ENCODE measurements at places on chromosomes 12 and 14.

GRCh38 chr12:94768398-94769046 lies 118.2 kb upstream of the TMCC3 start:
- no peak for DNase-seq

- DNase-seq = no peak
These were observed 48.1 kb downstream of the KCNK13 start for GRCh38 chr14:90109858-90110257.

DNA sequence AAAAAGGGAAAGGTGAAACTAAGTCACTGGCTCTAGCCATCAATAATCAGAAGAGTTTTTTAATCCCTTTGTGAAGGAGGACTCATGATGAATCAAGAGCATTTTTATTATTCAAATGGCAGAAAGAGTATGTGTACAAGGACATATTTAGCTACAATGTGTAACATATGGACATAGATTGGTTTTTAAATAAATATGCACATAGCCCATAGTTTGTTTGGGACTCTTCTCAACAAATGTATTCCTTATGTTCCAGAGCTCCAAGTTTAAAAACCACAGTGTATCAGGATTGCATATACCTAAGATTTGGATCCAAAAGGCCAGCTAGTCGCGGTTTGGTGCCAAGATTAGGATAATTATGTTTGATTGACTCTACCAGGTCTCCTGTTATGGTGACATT lies 104.2 kb downstream of the C12orf50 start:
- DNase-seq = no peak

DNA sequence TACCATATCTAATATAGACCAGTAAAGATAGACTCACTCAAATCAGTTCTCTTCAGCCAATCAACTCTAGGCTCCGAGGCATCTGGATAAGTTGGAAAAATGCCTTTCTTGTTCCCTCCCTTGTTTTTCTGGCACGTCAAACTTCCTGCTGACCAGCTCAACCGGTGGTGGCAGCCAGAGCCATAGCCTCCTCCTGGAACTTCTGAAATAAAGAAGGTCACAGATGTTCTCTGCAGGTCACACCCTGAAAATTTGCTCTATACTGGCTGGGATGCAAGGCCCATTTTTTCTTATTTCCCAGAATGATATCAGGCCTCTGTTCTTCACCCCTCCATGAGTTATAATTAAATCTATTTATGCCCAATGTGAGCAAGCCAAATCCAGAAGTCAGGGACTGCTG lies 81.9 kb downstream of the BMP4 start:
- DNase-seq = no peak

- DNase-seq = no peak
These were observed 8.5 kb upstream of the SYNJ2BP start for GRCh38 chr14:70425354-70425753.

DNA sequence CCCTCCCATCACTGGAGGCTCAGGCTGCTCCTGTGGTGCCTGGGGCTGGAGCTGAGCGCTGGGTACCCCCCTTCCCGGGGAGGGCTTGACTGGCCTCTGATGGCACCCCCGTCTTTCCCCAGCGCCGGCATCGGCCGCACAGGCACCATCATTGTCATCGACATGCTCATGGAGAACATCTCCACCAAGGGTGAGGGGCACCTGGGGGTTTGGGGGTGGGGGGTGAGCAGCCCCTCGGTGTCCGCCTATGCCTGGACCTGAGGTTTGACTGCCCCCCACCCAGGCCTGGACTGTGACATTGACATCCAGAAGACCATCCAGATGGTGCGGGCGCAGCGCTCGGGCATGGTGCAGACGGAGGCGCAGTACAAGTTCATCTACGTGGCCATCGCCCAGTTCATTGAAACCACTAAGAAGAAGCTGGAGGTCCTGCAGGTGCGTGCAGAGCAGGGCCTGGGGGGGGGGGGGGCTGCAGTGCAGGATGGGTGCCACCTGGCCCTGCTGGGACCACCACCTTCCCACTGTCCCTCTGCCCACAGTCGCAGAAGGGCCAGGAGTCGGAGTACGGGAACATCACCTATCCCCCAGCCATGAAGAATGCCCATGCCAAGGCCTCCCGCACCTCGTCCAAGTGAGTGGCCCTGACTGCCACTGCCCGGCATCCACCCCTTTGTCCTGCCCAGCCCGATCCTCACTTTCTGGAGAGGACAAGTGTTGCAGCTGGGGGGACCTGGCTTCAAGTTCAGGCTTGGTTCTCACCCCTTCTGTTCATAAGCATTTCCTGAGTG lies 8.8 kb downstream of the PTPN6 start:
- DNase-seq = no peak

- DNase-seq = no peak
These were observed 199.9 kb downstream of the KSR2 start for GRCh38 chr12:117768860-117769259.

DNA sequence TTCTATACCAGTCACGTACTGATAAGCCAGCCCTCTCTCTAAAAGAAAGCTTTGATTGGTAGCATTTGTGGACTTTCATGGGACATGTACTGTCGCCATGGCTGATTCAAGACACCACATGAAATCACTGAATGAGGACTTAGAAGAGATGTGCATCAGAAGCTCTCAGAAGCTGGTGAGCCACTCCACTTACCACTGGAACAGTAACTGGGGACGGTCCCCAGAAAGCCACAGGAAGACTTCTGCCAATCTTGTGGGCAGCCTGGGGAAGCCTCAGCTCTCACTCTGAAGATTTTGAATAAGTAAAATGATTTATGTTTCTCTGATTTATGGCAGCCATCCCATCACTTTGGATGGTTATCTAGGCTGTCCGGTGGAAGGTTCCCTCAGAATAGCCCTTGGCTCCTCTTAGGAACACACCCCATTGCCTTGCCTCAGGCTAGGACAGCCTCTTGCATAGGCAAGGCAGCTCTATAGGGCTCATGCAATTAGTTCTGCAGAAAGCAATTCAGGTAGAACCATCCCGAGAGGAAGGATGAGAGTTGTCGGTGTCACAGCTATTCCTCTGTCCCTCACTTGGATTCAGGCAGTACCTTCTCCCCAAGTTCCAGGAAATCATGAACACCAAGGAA lies 9.8 kb downstream of the DHRS1 start:
- no peak for DNase-seq

DNA sequence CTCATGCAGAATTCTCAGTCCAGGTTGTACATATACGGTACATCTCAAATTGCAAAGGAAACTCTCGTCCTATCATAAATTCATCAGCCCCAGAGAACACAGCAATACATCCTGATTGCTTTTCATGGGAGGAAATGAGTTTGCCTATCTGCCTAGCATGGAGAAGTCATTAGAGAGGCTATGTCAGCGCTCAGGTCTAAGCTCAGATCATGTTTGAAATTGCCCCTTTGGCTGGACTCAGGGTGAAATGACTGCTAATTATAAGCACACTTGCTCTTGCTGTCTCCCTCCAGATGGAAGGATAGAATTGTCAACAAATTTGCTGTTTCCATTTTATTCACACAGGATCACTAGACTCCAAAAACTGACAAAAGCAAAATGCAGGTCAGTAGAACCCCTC lies 178.4 kb downstream of the RIMBP2 start:
- DNase-seq = no peak

- DNase-seq = no peak
These were observed 6.7 kb downstream of the FNTB start for GRCh38 chr14:64993266-64993930.

DNA sequence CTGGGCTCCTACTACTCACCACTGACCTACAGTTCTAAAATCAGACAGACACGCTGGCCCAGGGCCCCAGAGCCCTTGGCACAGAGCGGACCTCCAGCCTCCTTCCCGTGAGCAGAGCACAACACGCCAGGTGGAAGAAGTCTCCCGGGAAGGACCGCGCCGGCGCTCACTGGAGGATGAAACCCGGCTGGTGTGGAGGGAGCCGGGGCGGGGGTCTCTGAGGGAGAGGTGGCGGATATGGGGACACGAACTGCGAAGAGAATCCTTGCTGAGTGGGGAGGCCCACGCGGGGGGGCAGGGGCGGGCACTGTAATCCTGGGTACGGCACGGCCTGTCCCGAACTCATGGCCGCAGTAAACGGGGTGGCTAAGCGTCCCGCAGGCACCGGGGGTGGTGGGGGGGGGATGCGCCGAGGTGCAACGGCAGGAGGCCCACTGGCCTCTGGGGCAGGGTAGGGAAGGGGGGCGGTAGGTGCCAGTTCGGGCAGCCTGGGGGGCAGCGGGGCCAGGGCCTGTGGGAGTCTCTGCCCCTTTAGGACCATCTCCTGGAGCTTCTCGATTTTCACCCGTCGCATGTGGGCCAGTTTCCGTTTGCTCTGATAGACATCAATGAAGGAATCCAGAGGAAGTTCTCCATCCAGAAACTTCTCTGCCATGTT lies 28.8 kb downstream of the VPS37B start:
- no peak for DNase-seq

DNA sequence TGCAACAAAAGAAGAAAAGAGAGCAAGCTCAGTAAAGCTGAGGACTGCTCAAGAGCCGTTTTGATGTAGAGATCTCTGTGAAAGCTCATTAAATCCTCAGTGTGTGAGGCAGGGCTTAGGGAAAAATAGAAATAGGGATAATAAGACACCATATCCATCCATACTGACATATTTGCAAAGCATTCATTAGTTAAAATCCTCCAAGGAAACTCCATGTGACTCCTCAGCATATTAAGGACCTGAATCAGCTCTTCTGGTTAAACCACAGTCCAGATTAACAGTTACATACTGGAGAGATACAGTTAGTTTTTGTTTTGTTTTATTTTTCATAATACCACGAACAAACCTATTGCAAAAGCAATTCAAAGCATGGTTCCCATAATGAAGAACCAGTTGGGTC lies 288.2 kb downstream of the PAWR start:
- DNase-seq = no peak

DNA sequence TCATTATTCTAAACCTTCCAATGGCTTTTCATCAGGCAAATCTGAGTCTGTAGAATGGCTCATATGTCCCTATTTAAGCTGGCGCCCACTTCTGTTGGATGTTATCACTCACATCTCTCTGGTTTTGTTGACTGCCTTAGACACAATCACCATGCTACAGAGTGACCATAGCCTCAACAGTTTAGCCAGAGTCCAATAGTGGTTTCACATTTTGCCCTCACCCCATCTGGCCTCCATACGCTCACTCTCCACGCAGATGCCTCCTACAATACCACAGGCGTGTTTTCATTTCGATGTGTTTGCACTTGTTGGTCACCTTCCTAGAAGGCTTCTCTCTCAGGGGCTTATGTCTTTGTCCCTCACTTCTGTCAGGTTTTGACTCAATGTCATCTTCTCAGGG lies 3.4 kb downstream of the KLRB1 start:
- no peak for DNase-seq

Data from stimulated activated CD8-positive, alpha-beta memory T cell treated with anti-CD3 and anti-CD28 coated beads, Interleukin-7, amount 100 ng/mL, for 1 hour (primary cell).